ENCODE measurements at places on chromosomes 13 and 19.

DNA sequence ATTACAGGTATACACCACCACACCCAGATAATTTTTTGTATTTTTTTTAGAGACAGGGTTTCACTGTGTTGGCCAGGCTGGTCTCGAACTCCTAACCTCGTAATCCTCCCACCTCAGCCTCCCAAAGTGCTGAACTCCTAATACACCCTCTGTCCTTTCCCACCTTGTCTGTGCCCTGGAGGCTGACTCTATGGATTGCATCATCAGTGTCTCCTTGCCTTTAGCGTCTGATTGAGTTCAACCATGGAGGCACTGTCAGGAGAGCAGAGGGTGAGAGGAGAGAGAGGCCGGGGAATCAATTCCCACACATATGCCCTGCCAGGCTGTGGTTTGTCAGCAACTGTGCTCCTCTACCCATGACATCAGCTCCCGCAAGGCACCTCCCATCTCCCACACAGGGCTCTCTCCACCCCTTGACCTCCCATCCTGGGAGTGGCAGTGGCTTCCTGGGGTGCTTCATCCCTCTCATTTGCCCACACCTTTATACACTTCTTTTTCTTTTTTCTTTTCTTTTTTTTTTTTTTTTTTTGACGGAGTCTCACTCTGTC is 12.6 kb upstream of the LILRB4 start:
- DNase-seq: no peak

- DNase-seq: no peak
These were observed 22.5 kb upstream of the POU2F2 start for GRCh38 chr19:42154471-42155323.

DNA sequence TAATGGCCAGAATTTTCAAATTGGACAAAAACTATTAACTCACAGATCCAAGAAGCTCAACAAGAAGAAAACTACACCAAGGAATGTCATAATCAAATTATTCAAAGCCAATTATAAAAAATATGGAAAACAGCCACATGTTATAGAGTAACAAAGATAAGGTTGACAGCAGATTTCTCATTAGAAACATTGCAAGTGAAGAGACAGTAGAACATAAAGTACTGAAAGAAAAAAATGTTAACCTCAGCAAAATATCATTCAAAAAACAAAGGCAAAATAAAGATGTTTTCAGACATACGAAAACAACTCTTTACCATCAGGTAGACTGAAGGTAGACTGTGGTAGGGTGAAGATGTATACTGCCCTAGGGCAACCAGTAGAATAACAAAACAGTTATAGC is 83.4 kb downstream of the KCNRG start:
- DNase-seq: no peak

GRCh38 chr13:32917504-32917903 is 98.7 kb upstream of the KL start:
- no peak for DNase-seq
